ENCODE measurements at places on chromosomes 5 and 9. TPM values are rescaled to one million over a fixed set of nuclear protein-coding genes. Genes with fewer than 3 reads are reported as not detected.

- no peak for DNase-seq
Measured at GRCh38 chr5:123720955-123721354, 209.0 kb downstream of the CSNK1G3 start.

GRCh38 chr5:143481697-143482531 lies 78.4 kb upstream of the NR3C1 start:
- peak; percentile 24 for DNase-seq

- DNase-seq = no peak
Measured at GRCh38 chr5:80959768-80960442, at the start of gene RASGRF2. TSS of gene RASGRF2 (plus strand) at chr5:80960363. CDS start at chr5:80960739, 376 bp downstream.

DNA sequence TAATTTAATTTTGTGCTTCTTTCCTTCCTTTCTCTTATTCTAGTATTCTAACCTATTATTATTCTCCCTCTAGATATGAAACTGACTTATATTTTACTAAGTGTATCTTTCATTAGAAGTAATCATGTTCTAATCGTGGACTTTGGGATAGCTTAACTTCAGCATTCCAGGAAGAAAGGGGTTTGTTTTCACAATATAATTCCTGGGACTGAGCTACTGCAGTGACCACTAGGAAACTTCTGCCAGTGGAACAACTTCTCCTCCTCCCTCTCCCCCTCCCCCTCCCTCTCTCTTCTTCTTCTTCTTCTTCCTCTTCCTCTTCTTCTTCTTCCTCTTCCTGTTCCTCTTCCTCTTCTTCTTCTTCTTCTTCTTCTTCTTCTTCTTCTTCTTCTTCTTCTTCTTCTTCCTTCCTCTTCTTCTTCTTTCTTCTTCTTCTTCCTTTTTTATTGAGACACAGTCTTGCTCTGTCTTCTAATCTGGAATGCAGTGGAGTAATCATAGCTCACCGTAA lies 127.9 kb downstream of the NNT start:
- no peak for DNase-seq

DNA sequence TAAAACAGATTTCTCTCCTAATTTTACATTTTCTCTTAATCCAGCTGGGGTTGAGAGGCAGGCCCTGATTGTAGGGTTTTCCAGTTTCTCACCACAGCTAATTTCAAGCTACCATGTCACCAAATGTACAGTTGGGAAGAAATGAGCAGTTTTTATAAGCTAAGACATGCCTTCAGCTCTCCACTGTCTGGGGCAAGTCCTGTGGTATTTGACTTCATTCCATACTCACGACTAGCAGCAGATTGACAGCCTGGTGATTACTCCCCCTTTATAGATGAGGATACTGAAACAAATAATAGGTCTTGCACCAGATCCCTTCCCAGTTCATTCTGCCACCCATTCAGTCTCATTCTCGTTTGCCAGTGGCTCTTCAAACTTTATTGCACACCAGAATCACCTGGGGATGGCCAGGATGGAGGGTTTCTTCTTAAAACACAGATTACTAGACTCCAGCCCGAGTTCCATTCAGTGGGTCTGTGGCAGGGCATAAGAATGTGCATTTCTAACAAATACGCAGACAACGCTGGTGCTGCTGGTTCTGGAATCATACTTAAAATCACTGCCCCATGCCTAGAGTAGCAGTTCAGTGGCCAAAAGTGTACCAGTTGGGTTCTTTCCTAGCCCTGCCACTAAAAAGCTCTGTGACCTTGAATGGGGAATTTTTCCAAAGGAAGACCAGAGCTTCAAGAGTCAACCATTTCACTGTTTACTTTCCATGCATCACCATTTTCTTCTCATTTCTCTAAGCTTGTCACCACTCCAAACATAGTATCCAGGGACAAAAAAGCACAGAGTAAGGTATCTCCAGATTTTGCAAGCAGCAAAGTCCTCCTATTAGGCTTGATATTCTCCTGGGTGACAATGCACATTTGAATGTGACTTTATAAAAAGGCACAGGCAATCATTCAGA lies 64.3 kb downstream of the CSNK1A1 start:
- DNase-seq = no peak

DNA sequence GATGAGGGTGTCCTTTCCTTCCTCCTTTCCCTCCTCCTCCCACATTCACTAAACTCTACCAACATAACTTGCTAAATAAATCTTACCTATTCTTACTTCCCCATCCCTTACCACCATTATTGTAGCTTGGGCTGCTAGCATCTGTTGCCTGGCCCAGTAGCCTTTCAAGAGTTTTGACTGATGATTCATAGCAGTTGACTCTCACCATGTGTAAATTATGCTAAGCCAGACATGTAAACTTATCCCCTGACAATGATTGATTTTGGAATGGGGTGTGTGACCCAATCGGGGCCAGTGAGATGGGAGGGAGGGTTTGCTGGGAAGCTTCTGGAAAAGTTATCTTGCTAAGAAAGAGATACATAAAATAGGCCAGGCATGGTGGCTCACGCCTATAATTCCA lies 161.8 kb upstream of the SPRY4 start:
- DNase-seq = no peak

GRCh38 chr5:155676967-155677366 lies 650.0 kb upstream of the SGCD start:
- no peak for DNase-seq

DNA sequence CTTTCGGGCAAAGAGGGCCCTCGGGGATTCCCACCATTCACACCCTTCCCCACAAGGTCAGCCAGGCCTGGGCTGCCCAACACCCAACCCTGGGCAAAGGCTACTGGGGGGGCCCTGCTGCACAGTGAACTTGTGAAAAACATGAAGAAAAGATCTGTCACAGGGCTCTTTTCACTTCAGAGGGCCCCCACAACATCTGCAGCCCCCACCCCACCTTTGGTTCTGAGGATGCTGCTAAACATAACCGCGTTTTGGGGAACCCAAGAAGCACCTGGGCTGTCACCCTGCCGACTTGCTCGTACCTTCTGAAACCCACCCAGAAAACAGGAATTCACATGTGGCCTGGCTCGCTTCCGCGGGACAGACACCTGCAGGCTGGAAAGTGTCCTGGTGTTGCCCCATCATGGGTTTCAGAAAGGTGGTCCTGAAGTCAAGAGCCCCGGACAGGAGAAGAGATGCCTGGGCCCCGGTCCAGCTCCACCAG lies 29.3 kb downstream of the B4GALT1 start:
- DNase-seq = no peak

- DNase-seq = no peak
Measured at GRCh38 chr9:79149585-79149984, 422.2 kb upstream of the TLE4 start.

GRCh38 chr5:149492781-149493180 lies 58.5 kb downstream of the CSNK1A1 start:
- DNase-seq = no peak

Gene ARHGEF37
- 4.3 TPM for polyA plus RNA-seq

Gene ZNF454
- polyA plus RNA-seq = 3.7 TPM

Gene SLC4A9
- 0.19 TPM for polyA plus RNA-seq
